ENCODE measurements at places on chromosomes 7 and 10.

DNA sequence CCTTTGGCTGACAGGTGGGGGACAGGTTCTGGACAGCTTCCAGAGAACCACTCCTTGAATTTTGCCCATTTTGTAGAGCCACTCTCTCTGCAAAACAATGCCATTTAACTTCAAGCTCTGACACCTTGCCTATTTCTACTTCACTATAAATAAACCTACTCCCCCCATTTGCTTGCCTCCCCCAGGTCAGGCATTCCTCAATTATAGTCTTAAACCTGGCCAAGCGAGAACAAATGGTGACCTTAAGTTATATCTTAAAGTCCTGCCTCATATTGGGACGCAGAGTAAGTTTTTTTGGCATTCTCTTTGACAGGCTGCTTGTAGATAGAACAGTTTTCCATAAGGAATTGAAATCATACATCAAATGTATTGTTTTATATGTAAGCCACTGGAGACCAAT lies 706.9 kb downstream of the LRMDA start:
- no peak for DNase-seq

DNA sequence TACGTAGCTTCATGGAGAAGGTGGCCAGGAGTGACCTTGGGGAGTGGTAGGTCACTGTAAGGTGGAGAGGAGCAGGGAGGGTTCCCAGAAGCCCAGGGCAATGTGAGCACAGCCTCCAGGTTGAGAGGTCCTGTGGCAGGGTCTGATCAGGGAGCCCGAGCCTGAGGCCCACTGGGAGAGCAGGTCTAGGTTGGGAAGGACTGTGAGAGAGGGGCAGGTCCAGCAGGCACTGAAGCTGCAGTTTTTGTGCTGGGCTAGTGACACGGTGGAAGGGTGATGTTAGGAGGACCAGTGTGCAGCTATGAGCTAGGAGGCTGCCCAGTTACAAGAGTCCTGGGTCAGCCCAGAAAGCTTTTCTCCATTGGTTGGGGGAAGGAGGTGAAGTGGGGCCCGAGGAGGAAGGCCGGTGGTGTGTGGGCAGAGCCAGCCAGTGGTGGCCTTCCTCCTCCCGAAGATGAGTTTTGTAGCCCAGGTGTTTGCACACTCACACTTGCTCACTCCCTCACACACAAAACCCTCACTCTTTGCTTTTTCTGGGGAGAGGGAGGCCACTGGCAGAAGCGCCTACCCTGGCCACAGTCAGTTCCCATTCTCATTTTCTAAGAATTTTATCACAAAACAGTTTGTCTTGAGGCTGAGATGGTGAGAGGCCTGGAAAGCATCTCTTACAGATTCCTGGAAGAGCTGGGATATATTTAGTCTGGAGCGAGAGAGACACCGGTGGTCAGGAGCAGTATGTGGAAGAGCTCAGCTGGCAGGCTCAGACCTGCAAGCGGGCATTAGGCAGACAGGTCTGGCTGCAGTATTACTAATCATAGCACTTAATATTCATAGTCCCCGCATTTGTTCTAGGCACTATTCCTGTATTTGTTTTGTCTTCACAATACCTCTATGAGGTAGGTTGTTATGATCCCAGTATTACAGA lies 57.1 kb downstream of the ZNF467 start:
- no peak for DNase-seq

DNA sequence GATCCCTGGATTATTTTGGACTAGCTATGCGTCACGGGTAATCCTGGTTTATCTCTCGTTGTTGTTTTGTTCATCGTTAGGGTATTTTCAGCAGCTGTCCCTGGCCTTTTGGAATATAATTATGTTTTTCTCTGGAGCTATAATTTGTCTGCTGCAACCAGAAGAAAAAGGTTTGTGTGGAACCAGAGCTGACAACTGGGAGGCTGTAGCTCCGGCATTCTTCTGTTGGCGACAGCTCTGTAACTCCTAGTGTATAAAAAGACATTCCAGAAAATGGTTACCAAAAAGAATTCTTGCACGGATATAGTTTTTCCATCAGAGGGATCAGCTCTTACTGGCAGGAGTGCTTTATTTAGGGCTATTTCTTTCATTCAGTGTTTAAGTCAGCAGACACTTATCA lies 130.9 kb upstream of the PRR15 start:
- DNase-seq: no peak

- no peak for DNase-seq
Observed at GRCh38 chr7:11228515-11228914, 254.8 kb downstream of the PHF14 start.

DNA sequence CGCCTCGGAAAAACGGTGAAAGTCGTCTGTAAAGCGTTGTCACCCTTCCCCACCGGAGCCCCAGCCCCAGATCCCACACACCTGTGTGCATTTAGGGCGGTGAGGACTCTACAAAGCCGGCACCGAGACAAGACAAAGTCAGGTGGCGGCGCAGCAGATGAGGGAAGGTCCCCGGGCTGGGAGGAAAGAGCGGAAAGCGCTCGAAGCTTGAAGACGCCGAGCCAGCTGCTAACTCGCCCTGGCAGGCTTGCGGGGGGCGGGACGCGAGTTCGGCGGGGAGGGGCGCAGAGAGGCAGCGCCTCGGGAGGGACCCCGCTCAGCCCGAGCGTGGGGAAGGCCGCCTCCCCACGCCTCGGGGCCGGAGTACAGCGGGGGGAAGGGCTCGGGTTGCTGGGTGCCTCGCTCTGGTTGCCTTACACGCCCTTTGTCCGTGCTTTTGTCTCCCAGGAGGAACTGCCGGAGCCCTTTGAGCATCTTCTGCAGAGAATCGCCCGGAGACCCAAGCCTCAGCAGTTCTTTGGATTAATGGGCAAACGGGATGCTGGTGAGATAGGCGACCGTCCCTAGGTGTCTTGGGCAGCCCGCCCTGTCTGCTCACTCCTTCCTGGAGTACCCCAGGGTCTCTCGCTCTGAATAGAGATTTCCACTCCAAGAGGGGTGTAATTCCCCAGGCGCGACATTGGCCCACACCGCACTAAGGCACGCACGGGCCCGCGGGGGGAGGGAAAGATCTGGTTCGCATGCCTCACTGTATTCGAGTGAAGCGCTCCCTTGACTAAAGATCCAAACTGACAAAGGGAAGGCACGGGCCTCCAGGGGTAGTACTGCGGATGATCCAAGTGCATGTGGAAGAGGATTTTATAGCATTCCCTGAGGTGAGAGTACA lies 1.6 kb downstream of the TAC1 start:
- no peak for DNase-seq

GRCh38 chr7:4613846-4614548 lies 68.1 kb upstream of the FOXK1 start:
- DNase-seq: no peak

- DNase-seq: no peak
Observed at GRCh38 chr7:131325179-131325840, 2.4 kb upstream of the MKLN1 start.

DNA sequence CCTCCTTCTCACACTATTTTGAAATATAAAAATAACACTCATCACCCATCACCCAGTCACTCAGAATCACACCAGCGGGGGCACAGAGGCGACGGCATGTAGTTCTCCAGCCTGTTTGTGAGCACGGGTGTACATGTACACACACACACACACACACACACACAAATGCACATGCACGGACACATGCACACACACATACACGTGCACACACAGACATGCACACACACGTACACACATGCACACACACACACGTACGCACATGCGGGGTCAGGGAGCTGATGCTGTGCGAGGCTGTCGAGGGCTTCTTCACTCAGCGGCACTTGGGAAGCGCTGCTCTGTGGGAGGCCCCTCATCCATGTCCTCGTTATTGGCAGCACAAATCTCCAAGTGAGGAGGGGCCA lies 178.8 kb downstream of the ELFN1 start:
- no peak for DNase-seq

GRCh38 chr7:136953386-136953785 lies 84.9 kb downstream of the CHRM2 start:
- no peak for DNase-seq

GRCh38 chr10:131654471-131655087 lies 246.2 kb upstream of the PPP2R2D start:
- no peak for DNase-seq

DNA sequence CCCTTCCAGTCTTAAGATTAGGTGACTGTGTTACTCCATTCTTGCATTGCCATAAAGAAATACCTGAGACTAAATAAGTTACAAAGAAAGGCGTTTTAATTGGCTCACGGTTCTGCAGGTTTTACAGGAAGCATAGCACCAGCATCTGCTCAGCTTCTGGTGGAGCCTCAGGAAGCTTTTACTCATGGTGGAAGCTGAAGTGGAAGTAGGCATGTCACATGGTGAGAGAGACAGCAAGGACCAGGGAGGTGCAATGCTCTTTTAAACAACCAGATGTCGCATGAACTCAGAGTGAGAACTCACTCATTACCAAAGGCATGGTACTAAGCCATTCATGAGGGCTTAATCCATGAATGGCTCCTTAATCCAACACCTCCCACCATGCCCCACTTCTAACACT lies 34.0 kb upstream of the TMEM273 start:
- DNase-seq: no peak

GRCh38 chr7:40041456-40041855 lies 91.4 kb downstream of the CDK13 start:
- DNase-seq: no peak

DNA sequence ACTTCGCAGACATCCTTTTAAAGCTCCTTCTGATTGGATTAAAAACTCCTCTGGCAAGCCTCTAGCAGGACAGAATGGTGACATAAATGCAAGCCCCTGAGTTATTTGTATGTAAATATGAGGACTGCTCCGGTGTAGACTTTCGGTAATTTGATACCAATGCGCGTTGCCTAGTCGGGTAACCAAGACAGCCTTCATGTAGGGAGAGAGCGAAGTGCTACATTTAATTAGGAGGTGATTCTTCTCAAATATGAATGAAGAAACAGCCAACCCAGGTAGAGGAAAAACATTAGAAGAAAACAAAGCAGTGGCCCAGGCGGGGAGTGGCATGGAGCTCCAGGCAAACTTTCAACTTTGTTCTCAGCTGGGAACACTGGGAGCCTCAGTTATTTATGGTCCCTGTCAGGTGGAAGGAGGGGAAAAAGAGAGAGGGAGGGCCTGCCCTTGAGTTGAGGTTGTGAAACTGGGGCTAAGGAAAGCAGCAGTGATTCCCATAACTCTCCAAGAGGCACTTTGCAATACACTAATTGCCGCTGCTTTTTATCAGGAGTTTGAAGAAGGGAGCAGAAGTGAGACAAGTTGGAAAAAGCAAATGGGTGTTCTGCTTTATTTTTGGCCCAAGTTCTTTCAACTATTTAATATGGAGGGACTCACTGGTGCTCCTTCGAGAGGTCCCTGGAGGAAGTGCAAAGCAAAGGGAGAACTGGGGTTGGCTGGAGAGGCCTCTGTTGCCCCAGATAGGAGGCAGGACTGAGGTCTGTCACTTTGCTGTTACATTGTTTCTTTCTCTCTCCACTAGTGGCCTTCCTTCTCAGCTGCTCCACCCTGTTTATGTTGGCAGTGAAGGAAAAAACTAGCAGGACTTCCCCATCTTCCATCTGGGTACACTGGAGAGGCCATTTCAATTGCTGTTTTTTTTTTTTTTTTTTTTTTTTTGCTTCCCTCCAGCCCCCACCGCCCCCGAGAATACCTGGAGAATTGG lies 234.6 kb upstream of the CCDC6 start:
- DNase-seq: no peak

GRCh38 chr10:80464557-80465450 lies 10.7 kb downstream of the TSPAN14 start:
- no peak for DNase-seq

DNA sequence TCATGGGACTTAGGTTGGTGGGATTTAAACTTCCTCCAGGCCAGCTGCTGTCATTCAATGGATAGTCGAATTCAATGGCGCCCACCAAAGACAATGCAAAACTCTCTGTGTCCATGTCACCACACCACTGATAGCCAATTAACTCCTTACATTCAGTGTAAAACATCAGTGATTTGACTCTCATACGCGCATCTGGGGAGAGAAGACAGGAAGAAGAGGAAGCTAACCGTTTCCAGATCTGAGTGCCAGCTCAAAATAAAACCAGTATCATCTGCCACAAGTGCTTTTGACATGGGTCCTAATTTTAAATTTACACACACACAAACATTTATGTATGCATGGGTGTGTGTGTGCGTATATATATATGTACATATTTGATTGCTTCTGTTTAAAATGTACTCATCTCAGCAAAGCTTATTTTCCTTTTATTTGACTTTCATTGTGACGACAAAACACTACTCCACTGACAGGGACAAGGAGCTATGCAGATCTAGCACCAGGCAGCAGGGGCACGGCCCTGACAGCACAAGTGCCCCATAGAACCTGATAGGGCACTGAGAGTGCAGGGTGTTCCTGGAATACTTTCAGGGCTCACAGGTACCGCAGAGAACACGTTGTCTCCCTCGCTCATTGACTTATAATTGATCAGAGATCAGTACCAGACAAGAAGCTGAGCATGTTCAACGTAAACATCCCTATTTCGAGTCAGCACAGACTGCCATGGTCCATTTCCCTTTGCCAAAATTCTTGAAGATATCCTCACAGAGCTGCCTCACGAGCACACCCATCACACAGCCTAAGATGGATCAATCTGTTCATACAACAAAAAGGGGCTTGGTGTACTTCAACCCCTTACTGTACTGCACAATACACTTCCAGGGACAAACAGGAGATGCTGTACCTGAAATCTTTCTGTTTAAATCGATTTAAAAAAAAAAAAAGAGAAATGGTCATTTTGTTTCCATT lies 176.1 kb downstream of the COBL start:
- no peak for DNase-seq

GRCh38 chr10:80176526-80176925 lies 28.8 kb downstream of the ANXA11 start:
- DNase-seq: no peak

- no peak for DNase-seq
Observed at GRCh38 chr10:84523526-84523925, 195.1 kb downstream of the CCSER2 start.

GRCh38 chr7:28806841-28807240 lies 151.3 kb downstream of the TRIL start:
- DNase-seq: no peak

GRCh38 chr10:24156686-24157085 lies 52.3 kb upstream of the KIAA1217 start:
- no peak for DNase-seq

GRCh38 chr7:18345641-18346234 lies 149.8 kb upstream of the HDAC9 start:
- DNase-seq: no peak

DNA sequence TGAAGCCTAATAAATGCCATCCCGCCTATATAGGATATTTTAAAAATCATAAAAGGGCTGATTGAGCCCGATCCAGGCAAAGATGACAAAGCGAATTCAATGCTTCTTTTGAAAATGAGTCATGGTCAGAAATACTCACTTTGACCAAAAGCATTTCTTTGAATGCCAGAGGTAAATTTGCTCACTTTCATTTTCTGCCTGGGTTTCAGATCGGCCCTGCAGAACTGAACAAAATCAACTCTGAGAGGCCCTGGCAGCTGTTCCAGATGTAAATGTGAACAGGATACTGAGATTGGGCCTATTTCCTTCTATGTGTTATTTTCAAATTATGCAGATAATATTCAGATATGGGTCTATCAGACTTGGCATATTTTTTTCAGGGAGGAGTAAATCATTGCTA lies 114.8 kb upstream of the ARID5B start:
- no peak for DNase-seq

GRCh38 chr7:73504920-73505319 lies 17.2 kb downstream of the BAZ1B start:
- no peak for DNase-seq
